ENCODE measurements at places on chromosomes 6 and 20.

- H3K4me3 ChIP-seq, result no peak overlapping the region
- H3K36me3 ChIP-seq, result no peaks in the 10 kb centered on the region
- H3K27me3 ChIP-seq, result no peaks in the 10 kb centered on the region
- DNase-seq, result no peak
- H3K4me1 ChIP-seq, result no peaks in the 10 kb centered on the region
Measured at GRCh38 chr20:12970372-12970821, 38.4 kb upstream of the SPTLC3 start.

DNA sequence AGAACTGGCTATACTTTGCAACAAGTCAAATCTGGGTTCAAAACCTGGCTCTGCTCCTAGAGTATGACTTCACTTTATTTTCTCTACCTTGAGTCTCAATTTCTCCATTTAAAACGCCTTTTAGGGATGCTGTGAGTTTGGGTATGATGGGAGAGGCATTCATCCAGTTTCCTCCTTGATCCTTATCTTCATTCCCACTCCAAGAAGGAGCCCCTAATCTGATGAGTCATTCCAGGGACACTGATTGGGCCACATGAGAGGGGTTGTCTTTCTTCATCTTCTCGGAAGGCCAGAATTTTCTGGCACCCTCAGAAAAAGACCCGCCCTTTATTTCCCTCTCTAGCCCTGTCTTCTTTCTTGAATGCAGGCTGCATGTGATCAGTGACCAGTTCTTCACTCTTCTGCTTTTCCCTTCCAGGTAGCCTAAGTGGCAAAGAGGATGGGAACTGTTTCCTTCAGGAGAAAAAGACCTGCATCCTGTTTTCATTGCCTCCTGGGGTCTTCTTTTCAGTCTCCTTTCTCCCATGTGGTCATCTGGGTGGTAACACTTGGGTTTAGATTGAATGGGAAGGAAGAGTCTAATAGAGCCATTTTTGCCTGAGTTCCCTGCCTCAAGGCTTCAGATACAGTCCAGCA, 32.1 kb upstream of the PNRC1 start:
- no peaks in the 10 kb centered on the region for H3K36me3 ChIP-seq
- H3K27ac ChIP-seq, result no peak overlapping the region
- DNase-seq, result no peak

GRCh38 chr6:137218473-137218916, 690 bp downstream of the IFNGR1 start:
- H3K36me3 ChIP-seq, result no peaks in the 10 kb centered on the region
- H3K27ac ChIP-seq, result peak overlapping the region; percentile 100
- no peak for DNase-seq
- no peaks in the 10 kb centered on the region for H3K27me3 ChIP-seq

DNA sequence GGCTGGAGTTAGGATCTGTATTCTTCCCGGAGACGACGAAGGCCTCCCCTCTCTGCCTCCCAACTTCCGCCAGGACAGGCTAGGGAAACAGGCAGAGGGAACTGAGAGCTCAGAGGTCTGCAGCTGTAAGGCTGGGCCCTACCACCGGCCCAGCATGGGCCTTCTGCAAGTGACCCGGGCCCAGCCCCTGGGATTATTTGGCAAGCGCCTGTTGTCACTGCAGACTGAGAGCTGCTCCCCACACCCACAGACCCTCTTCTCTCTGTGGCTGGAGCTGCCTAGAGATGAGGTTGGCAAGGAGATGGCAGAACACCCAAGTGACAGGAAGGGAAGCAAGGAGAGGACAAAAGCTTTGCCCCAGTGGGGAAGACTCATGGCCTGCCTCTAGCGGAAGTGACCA, 212.6 kb downstream of the ZDHHC14 start:
- peaks cover 11% of the 10 kb centered on the region for H3K4me1 ChIP-seq
- no peaks in the 10 kb centered on the region for H3K36me3 ChIP-seq
- H3K27me3 ChIP-seq, result no peaks in the 10 kb centered on the region
- no peak for DNase-seq

DNA sequence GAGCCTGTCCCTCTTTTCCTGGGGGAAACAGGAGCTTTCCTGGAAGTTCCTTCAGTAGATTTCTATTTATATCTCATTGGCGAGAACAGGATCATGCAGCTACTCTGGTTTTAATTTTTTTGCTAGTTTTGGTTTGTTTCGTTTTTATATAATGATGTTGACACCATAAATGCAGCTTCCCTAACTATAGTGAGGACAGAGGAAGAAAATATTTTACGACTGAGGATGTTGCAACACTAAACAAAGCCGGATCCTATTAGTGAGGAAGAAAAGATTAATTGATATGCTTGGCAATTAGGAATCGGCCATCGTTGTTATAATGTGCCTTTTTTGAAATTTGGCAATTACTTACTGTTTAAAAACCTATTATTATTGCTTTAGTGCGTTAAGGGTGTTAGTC, 16.6 kb downstream of the KDM1B start:
- no peaks in the 10 kb centered on the region for H3K4me1 ChIP-seq
- peaks cover 33% of the 10 kb centered on the region for H3K36me3 ChIP-seq
- no peak overlapping the region for H3K4me3 ChIP-seq
- no peak for DNase-seq
- H3K27ac ChIP-seq, result peak overlapping the region; percentile 33

GRCh38 chr6:90127595-90127994, 169.0 kb downstream of the BACH2 start:
- no peak overlapping the region for H3K4me3 ChIP-seq
- DNase-seq, result no peak
- no peaks in the 10 kb centered on the region for H3K36me3 ChIP-seq
- no peak overlapping the region for H3K27ac ChIP-seq
- H3K4me1 ChIP-seq, result peaks cover 3% of the 10 kb centered on the region

DNA sequence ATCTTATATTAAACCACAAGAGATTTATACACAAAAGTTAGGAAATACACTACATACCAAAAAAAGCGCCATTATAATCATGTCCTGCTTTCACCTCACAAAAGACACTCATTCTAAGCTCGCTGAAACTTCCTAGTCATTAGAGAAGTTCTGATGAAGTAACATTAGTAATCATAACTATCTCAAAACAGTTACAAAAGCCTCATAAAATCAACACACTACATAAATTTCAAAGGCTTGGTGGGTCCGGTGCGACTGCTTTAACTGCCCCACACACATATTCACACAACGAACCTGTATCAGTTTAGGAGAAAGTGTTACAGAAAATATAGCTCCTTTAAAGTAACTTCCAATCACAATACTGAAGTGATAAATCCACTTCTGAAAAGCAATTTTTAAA, 1.9 kb downstream of the PHIP start:
- no peaks in the 10 kb centered on the region for H3K27me3 ChIP-seq
- H3K27ac ChIP-seq, result peak overlapping the region; percentile 93
- peak overlapping the region; percentile 72 for H3K4me3 ChIP-seq
- peaks cover 39% of the 10 kb centered on the region for H3K4me1 ChIP-seq

DNA sequence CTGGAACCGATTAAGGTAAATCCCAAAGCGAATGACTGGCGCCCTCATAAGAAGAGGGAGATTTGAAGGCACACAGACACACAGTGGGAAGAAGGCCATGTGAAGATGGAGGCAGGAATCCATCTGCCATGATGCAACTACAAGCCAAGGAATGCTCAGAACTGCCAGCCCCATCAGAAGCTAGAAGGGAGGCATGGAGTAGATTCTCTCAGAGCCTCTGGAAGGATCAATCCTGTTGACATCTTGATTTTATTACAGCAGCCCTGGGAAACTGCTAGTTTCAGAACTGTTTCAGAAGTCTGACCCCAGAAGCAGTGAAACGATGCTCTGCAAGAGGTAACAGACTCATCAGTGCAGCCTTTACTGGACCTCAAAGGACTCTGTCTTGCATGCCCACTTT, 103.5 kb upstream of the GPR6 start:
- H3K4me3 ChIP-seq, result no peak overlapping the region
- H3K4me1 ChIP-seq, result peaks cover 3% of the 10 kb centered on the region
- H3K27ac ChIP-seq, result no peak overlapping the region
- no peaks in the 10 kb centered on the region for H3K27me3 ChIP-seq
- no peaks in the 10 kb centered on the region for H3K36me3 ChIP-seq

DNA sequence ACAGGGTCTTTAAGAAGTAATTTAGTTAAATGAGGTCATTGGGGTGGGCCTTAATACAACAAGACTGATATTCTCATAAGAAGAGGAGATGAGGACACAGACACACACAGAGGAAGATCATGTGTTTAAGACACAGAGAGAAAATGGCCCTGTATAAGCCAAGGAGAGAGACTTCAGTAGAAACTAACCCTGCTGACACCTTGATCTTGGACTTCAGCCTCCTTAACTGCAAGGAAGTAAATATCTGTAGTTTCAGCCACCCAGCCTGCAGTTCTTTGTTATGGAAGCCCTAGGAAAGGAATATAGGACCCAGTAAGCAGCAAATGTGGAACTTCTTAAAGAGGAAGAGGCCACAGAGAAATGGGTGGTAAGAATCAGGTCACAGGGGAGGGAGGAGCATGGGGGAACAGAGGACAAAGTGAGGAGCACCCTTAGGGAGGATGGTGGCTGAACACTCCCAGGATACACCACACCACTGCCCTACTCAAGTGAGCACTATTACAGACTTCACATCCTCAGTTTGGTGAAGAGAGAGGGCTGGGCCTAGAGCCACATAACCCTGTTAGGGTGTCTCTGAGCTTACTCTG, 762 bp downstream of the SIRPB1 start:
- H3K27me3 ChIP-seq, result no peaks in the 10 kb centered on the region
- peak overlapping the region; percentile 9 for H3K4me3 ChIP-seq
- H3K4me1 ChIP-seq, result peaks cover 5% of the 10 kb centered on the region
- peak overlapping the region; percentile 39 for H3K27ac ChIP-seq

GRCh38 chr20:53157443-53158408, 185.6 kb downstream of the TSHZ2 start:
- peak; percentile 70 for DNase-seq
- H3K4me3 ChIP-seq, result no peak overlapping the region
- H3K27ac ChIP-seq, result no peak overlapping the region
- H3K4me1 ChIP-seq, result no peaks in the 10 kb centered on the region
